Ovary (tissue), 10 donors: ENCODE measurements at places on chromosomes 1 and 21.

- no peak for DNase-seq
Measured at GRCh38 chr1:41936107-41936506, 17.4 kb upstream of the HIVEP3 start.

GRCh38 chr1:153233448-153233847 is 16.1 kb downstream of the PRR9 start:
- DNase-seq = no peak

GRCh38 chr1:1907098-1907736 is 7.8 kb upstream of the CALML6 start:
- peak; percentile 61 for DNase-seq

DNA sequence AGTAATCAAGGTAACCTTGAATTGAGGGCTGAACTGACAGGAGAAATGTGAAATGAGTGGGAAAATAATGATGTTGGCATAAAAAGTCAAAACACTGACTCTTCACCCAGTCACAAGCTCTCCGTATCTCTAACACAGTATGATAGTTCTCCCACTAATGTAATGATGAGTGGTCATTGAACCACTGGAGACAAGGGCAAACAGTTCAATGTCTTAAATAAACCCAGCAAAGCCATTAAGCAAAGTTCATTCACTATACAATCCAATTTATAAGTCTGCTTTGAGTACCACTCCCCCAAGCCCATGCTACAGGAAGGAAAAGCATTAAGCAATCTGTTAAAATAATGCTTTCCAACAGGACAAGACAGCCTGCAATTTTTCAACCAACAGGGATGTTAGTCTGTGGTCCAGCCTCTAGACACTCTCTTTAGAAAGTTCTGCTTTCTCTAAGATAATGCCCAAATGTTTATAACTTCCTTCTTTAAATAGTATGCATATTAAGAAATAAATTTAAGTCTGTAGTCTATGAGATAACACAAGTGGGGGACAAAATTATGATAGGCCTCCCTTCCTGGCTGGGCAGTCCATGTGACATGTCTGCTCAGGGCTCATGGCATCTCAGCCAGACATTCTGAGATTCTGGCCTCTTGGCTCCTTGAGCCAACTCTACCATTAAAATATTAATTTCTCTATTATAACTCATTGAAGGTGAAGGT is 25.5 kb upstream of the DDAH1 start:
- no peak for DNase-seq

DNA sequence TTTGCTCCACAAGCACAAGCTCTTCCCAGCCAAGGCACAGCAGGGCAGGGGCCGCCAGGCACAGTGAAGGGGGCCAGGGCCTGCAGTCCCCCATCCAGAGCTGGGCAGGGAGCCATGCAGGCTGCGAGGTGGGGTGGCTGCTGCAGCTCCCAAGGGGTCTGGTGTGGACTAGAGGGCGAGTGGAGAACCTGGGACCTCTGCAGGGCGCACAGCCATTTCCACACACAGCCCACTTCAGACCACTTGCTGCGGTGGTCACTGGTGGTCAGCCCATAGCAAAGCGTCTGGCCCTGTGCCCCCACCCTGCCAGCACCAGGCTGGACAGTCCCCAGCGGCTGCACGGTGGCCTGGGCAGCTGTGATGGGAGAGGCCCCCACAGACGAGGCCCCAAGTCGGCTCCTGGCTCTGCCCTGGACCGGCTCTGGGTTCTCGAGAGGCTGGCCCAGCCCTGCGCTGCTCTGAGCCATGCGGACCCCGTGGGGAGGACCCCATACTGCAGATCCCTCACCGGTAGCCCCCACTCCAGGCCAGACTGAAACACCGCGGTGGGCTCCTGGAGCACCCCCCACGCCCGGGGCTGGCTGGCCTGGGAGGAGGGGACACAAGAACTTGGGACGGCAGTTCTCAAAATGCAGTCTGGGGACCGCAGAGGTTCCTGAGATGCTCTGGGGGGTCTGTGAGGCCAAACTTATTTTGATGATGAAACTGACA is 47.1 kb upstream of the COL6A2 start:
- peak; percentile 52 for DNase-seq

DNA sequence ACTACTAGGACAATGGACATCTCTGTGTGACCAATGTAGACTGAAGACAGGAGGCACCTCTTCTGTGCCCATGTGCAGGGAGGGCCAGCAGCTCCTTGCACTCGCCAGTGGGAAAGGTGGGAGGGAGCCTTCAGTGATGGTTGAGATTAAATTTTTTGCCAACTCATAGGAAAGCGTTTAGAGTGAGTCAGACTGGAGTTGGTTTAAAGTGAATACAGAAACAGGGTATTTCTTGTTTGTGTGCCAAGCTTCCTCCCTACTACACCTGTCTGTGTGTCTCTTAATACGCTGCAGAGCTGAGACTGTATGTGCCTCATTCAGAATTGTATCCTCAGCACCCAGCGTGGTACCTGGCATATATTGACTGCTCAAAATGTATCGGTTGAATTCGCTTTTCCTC is 13.5 kb upstream of the COL16A1 start:
- no peak for DNase-seq

DNA sequence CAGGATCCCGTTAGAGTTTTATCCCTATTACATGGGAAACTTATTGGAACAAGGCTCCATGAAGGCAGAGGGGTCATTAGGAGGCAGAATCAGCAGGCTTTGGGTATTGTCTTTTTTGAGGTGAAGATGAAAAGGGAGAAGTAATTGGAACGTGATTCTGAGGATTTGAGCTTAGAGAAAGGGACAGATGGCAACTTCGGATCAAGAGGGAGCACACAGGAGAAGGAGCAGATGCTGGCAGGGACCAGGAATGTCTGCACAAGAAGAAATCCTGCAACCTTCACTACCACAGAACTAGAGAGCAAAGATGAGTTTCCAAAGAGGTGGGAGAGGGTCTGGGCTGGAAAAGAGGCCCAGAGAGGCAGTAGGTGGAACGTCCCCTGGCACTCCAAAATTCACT is 202.8 kb downstream of the RRAGC start:
- no peak for DNase-seq
